ENCODE measurements at places on chromosomes 2 and 18.

DNA sequence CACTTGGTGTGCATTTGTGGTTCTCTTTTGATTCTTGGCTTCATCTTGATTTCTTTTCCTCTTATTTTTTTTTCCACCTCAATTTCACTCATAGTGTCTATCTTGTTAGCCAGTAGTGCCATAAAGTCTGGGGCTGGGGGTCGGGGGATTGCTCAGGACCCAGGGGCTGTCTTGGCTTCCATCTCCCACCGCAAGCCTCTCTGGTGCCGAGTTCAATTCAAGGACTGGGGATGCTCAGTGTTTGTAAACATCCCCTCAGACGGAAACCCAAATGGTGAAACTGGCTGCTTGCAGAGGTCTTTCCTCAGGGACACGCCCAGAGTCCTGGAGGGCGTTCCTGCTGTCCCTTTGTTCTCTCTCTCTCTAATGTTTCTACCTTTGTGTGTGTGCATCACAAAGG is 173.3 kb downstream of the TWIST2 start:
- DNase-seq, result no peak

GRCh38 chr2:192004188-192004963 is 157.5 kb upstream of the CAVIN2 start:
- no peak for DNase-seq

GRCh38 chr18:58148954-58149471 is 105.0 kb downstream of the NEDD4L start:
- DNase-seq, result no peak

DNA sequence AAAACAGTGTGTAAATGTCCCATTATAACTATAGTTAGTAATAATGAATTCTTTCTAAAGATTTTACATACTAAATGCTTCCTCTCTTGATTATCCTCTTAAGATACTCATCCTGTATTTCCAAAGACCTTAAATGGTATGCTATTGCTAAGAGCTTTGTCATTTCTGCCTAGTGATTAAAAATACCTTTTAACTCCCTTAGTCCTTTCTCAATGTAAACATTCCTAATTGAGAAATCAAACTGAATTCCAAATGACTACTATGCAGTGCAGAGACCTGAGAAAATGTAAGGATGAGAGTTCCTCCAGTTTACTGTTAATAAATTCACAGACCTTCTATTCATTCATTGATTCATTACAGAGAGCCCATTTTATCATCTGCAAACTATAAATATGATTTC is 86.9 kb downstream of the SOS1 start:
- no peak for DNase-seq

DNA sequence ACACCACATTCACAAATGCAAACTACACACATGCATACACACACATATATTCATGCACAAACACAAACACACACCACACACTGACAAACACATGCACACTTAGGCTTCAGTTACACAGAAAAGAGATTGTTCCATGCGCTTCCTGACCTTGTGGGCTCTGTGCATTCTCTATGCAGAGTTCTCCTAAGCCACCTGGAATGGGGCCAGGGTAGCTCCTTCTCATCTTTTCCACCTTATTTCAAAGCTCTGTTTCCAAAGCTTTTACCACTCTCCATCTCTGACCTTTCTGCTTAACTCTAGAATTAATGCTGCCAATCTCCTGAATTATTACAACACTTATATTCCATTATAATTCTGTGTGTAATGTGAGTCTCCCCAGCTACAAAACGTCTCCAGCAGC is 522.3 kb upstream of the MYT1L start:
- DNase-seq, result no peak

All from NCI-H187 treated with DMSO at 0.1 percent for 48 hours (cell line).